ENCODE measurements at places on chromosomes 3 and 15.
A peak's percentile ranks its signal among the peaks of the same experiment; 100 is the strongest.

GRCh38 chr3:121362035-121362734 is 183.6 kb downstream of the POLQ start:
- DNase-seq, result no peak

GRCh38 chr15:29220852-29221251 is 48.8 kb downstream of the NSMCE3 start:
- DNase-seq, result no peak

GRCh38 chr15:91426412-91426811 is 326.4 kb downstream of the SV2B start:
- no peak for DNase-seq

- DNase-seq, result no peak
Measured at GRCh38 chr15:99096173-99096893, 8.5 kb upstream of the SYNM start.

DNA sequence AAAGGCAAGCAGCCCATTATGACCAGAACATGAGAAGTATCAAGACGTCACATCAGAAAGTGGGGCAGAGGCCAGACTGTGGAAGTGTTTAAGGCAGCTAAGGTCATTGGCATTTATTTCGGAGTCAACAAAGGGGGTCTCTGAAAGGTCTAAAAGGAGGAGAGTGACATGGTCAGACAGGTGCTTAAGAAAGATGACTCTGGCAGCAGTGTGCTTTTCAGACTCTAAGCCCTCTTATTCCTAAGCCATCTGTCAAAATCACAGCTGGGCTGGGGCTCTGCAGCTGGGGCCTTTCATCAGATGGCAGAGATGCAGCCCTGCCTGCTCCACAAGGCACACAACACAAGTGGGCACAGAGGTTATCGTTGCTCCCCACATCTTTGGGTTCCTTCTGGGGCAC is 14.0 kb downstream of the FBXL22 start:
- no peak for DNase-seq

DNA sequence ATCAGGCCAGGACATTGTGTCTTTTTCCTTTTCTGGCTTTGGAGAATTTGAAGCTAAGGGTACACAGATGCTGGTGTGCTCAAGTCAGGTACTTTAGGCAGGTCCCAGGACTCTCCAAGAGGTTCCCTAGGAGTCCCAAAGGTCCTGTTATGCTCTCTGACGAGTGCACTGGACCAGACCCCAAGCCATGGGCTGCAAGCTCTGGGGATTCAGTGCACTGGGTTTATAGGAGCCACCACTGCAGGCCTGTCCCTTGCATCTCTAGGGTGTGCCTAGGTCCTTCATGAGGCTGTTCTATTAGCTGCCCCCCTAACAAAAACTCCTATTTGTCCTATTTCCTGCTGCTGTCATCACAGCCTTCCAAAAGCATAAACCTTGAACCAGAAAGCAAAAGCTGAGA is 31.9 kb upstream of the BFSP2 start:
- no peak for DNase-seq

DNA sequence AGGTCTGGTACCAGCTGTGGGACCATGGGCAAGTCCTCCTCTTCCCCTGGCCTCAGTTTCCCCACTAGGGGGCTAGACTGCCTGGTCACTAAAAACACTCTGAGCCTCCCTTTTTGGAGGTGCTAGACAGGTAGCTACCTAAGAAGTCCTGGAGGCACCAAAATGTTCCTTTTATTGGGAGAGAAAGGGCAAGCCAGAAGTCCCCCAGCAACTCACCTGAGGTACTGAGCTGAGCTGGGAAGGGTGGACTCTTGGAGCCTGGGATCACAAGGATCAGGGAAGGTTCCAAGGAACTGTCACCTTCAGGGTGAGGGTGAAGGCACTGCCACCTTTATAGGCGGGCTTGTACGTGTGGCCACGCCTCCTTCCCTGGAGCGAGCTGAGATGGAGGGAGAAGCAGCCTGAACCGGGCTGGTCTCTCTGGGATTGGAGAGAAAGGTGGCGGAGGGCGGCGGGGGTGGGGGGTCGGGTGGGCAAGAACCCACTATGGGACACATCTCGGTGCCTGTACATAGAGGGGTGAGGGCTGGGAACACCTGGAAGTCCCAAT is at the start of gene CYP1A1:
CYP1A1 (minus strand) TSS at position 304 of the 550 bp plus-strand sequence. CDS start 2,431 bp downstream, outside the sequence.
- DNase-seq, result no peak

- no peak for DNase-seq
Measured at GRCh38 chr3:72142028-72142427, 357.1 kb upstream of the PROK2 start.

GRCh38 chr3:168273917-168274316 is 178.2 kb upstream of the GOLIM4 start:
- DNase-seq, result no peak

DNA sequence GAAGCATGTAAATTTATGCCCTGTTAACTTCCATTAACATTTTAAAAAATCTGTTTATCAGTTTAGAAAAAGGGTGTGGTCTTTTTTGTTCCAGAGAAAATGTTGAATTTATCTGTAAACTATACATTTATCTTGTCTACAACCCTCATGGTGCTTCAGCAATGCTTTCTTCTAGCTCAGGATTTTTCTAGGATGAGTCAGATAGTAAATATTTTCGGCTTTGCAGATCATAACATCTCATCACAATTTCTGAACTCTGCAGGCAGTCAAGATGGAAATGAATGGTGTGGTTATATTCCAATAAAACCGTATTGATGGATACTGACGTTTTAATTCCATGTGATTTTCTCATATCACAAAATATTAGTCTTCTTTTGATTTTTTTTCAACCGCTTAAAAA is 70.5 kb upstream of the FOXB1 start:
- DNase-seq, result no peak

GRCh38 chr3:143850877-143851276 is 2.6 kb upstream of the SLC9A9 start:
- DNase-seq, result no peak

DNA sequence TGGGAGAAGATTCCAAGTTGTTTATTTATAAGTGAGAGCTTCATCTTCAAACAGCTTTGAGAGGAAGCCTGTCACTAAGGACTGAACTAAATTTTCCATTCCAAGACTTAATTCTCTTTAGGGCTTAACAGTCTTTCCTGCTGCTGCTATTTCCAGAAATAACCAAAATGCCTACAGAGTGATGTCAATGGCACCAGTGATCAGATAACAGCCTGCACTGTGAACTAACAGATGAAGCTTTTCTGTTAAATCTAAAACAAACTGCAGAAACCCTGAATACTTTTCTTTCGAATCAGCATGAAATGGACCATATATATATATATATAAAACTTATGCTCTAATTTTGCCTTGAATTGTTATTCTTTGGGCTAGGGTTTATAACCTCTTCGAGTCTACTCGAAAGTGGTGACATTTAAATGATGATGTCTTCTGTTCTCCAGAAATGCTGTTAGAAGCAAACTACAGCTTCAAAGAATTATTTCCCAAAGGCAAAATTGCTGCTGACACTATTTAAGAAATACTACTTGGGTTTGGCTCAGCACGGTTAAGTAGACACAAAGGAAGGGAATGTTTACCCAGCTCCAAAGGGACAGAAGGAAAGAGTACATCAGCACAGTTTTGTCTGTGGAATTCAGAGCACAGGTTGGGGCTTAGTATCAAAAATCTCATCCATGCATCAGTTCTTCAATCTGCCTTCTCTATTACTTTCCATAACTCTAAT is 238.5 kb upstream of the LRRN1 start:
- DNase-seq, result peak; percentile 64

DNA sequence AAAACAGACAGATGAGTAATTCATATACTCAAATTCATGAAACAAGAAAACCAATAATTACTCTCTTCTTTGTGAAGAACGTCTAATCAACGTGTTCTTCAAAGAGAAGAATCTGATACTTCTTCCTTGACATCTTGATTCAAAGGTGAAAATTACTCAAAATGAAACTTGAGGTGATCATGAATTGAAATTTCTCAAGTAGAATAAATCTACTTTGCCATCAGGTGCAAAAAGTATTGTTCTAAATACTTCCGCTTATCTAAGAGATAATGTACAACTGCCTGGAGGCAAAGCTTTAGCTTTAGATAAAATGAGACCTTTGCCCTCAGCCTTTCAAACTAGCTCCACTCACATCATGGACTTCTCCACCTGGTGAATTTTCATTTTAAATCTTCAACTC is 13.9 kb upstream of the XXYLT1 start:
- no peak for DNase-seq

GRCh38 chr3:127035677-127036076 is 52.8 kb downstream of the PLXNA1 start:
- peak; percentile 84 for DNase-seq

- no peak for DNase-seq
Measured at GRCh38 chr3:23254835-23255234, 51.7 kb downstream of the UBE2E2 start.

DNA sequence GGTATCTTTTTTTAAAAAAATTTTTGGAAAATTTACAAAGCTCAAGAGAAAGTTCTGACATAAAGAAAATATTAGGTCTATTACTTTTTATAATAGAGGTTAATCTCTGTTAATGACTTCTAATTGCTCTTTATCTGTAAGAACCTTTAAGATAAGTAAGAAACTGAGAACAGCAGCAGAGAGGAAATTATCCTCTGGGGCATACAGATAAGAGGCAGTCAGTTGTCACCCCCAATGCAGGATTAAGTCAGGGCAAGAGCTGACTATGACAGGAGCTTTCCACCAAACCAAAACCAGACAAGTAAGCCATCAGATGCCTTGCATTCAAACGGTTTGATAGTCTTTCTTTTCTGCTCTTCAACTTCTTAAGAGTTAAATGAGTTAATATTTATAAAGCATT is 149.0 kb downstream of the GSK3B start:
- DNase-seq, result no peak

DNA sequence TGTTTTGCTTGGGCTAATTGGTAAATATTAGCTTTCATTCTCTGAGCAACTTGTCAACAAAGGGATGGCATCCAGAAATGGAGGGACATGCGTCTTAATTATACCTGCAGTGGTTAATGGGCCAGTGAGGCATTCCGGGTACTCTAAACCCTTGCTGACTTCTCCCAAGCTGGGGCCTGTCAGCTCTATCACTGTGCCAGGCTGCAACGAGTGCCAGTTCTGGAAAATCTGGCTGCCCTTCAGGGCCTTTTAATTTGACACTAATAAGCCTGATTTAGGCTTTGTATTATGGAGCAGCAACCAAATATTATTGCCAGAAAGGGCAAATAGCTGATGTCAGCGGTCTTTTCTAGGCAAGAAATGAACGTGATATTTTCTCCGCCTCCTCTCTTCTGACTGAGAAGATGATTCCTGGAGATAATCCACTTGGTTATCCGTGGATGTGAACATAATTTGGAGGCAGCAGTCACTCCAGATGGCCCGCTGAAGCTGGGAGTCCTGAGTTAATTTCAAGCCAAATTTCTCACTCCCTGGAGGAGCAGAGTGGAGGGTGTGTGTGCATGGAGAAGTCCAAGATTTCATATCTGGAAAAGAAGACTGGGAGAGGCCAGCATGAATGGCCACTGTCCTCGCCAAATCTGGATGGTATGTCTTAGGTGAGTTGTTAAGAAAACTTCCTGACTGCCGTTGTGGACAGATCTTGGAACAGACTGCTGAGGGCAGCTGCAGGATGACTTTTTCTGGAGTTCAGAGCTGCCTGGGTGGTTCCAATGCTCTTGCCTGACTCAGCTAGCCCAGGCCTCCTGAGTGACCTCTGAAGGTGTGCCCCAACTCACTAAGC is 44.4 kb upstream of the PSMD6 start:
- no peak for DNase-seq

DNA sequence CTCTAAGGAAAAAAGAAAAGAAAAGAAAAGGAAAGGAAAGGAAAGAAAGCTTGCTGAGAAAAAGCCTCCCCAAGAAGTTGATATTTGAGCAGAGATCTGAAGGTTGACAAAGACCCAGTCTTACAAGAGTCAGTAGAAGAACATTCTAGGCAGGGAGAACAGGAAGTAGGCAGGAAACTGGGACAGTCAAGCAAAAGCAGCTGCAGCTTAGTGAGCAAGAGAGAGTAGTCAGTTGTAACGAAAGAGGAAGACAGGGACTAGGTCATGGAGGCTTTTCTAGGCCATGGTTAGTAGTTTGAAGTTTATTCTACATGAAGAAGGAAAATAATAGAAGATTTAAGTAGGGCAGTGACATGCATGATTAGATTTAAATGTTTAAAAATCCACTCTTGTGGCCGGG is 31.8 kb upstream of the KLHL6 start:
- DNase-seq, result no peak

DNA sequence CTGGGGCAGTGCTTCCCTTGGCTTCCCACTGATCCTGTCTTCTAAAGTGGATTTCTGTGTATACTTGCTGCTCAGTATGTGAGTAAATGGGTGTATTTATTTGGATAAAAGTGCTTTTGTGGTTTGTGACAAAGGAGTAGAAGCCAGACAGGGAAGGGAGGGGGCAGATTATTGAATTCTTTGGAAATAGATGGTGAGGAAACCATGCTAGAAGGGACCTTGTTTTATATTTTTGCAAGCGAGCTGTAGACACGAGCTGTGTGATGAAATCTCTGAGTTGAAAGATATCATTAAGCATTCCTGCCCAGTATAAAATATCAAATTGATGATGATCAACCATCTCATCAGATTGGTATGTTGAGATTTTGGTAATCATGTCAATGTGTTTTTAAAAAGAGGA is 68.9 kb downstream of the DUT start:
- DNase-seq, result no peak

GRCh38 chr3:55879901-55880331 is 392.8 kb upstream of the WNT5A start:
- no peak for DNase-seq

DNA sequence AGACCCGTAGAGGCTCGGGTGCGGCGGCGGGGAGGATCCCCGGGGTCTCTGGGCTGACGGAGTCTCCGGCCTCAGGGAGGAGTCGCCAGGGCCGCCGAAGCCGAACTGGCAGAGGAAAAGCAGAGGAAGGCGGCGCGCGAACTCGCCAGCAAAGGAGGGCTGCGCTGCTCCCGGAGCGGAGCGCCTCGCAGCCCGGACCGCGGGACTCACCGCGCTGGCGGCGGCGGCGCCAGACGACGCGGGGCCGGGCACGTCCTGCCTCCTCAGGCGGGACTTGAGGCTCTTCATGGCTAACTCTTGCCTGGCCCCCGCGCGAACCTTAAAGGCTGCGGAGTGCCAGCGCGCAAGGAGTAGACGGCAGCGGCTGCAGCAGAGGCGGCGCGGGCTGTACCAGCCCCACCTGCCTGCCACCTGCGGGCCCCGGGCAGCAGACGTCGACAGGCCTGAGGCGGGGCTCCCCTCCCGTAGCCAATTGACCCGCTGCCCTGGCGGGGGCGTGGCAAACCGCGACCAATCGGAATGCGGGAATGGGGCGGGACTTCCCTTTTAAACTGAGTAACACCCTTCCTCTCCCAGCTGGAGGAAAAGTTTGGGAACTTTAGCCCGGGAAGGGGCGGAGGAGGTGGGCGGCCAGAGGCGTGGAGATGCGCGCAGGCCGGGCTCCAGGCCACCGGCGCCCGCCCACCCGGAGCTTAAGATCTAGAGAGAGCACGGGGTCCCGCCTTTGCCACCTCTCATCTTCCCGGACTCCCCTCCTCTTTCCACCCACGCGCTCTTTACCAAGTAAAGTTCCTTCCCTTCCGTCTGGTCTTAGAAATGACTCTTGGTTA is at the start of gene UACA:
UACA (minus strand) TSS at position 439 of the 830 bp plus-strand sequence; CDS start at position 288, 151 bp downstream.
- DNase-seq, result peak; percentile 91

Measured in retinal pigment epithelial cell (primary cell).